Stimulated activated CD8-positive, alpha-beta memory T cell treated with anti-CD3 and anti-CD28 coated beads, Interleukin-7, amount 100 ng/mL, for 24 hours (primary cell): ENCODE measurements at places on chromosomes 12 and 14.

DNA sequence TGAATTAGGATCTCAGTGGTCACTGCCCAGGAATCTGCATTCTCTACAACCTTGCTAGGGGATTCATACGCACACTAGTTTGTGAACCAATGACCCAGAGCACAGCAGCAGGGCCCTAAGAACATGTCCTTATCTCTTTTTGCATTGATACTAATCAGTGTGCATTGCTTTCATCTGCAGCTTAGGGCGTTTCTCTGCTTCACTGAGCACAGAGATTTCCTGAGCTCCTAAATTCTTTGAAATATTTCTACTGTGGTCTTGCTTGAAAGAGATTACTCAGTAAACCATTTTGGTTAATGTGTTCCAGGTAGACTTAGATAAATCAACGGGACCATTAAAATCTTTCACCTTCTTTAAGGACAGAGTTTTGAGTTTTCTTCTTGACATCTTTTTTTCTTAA is 351.3 kb upstream of the KITLG start:
- no peak for DNase-seq

- no peak for DNase-seq
These were observed 795 bp downstream of the LMBR1L start for GRCh38 chr12:49109641-49110463.

GRCh38 chr14:29810682-29811081 is 117.0 kb downstream of the PRKD1 start:
- no peak for DNase-seq

GRCh38 chr14:42459171-42459685 is 852.6 kb downstream of the LRFN5 start:
- no peak for DNase-seq

DNA sequence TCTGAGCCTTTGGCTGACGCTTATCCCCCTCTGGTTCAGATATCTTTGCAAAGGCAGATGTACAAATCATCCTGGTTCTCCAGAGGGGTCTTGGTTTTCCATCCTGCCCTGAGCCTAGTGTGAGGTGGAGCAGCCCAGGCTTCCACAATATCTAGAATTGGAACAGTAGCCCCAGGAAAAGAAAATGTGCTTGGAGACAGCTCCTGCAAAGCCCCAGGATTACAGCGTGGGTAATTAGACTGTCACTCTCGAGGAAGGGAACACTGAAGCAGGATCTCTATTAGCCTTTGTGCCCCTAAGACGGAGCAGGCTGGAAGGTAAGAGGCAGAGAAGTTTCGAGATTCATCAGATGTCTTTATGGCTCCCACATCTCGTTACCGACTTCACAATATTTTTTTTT is 59.4 kb downstream of the TMEM132C start:
- no peak for DNase-seq

- no peak for DNase-seq
These were observed 1.1 kb downstream of the KITLG start for GRCh38 chr12:88579161-88579517.

- no peak for DNase-seq
These were observed 3.1 kb upstream of the BRF1 start for GRCh38 chr14:105303949-105304348.

DNA sequence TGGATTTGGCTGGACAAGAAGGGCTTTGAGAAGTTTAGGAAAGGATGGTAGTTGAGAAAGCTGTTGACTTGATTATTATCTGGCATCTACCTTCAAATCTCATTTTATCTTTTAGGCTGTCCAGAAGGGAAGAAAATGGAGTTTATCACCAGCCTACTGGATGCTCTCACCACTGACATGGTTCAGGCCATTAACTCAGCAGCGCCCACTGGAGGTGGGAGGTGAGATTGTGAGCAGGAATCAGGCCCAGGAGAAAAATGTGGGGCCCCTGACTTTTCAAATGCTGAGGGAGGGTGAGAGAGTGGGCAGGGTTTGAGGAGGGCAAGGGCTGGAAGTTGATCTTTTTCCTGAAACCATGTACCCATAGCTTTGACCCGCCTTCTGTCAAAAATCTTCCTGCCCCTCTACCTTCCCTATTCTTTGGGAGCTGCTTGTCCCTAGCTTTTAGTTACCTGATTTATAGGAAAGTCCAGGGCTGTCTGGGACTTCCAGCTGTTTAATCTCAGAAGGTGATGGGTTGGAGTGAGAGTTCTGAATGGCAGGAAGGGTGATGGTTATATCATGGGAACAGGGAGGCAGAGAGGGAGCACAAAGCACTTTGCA is 134.2 kb downstream of the SMOC1 start:
- DNase-seq = no peak

DNA sequence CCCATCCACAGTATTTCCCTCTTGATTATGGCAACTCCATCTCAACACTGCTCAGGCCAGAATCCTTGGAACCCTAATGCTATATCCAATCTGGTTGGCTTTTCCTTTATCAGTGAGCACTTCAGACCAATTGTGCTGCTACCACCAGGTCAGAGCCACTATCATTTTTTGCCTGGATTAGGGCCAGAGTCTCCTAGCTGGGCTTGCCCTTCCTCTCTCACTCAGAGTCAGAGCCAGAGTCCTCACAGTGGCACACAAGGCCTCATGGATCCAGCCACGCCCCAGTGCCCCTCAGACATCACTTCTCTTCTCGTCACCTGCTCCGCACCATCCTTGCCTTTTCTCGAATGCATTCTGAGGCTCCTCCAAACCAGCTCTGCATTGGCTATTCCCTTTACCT is 211.1 kb downstream of the ANO6 start:
- DNase-seq = no peak

- DNase-seq = no peak
These were observed at the start of gene SLC8A3 for GRCh38 chr14:70188659-70189455. Gene SLC8A3 (minus strand): TSS chr14:70188951. CDS start chr14:70168422, 20,529 bp downstream.

DNA sequence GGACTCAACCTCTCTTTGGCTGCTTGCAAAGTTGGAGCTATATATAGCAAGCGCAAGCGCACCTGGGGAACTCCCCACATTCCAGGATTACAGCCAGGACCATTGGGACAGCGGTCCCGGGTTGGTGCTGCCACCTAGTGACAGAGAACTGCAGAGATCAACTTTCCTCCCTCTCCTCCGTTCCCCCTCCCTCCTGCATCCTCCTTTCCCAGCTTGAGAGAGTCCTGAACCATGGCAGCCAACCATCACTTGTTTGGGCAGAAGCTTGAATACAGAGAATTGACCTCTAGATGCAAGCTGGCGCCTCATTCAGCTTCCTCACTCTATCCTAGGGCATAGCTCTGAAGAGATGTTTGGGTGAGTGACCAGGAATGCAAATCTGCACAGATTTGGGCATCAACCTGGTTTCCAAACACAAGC is 17.4 kb upstream of the FLVCR2 start:
- DNase-seq = peak; percentile 18

DNA sequence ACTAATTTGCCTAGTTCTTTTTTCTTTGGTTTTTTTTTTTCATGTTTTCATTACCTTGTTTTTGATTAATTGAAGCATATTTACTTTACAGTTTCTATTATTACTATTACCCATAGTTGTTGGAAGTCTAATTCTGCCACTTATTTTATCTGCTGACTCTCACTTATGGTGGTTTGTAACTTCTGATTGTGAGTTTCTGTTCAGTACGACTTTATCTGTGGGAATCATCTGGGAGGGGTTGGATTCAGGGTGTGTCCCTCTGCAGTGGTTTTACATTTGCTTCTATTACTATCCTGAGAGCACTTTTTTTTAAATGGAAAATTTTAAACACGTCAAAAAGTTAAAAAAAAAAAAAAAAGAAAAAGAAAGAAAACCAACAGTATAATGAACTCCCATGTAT is 26.4 kb upstream of the SOS2 start:
- DNase-seq = no peak

DNA sequence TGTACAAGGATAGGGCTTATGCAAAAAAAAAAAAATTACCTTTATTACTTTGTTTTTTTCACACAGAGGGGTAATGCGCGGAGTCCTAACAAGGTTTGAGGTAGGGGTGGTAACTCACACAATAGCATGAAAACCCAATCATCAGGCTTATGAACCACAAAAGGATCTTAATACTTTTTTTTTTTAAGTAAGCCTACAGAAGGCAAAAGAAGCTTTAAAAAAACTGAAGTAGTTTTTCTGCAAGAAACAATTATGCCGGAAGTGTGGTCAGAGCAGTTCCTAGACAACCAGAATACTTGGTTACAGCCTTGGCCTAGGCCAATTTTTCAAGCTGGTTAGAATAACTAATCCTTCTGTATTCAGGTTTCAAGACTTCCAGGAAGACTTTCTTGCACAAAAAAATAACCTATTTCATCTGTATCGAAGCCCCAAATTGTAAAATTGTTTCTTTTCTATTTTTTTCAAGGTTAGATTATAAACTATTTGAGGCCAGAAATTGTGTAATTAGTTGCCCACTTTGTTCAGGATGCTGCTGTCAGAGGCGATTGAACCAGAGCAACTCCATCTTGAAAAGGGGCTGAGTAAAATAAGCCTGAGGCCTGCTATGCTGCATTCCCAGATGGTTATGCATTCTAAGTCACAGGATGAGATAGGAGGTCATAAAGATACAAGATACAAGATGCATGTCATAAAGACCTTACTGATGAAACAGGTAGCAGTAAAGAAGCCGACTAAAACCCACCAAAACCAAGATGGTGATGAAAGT is 1.8 kb upstream of the GNS start:
- DNase-seq = no peak

DNA sequence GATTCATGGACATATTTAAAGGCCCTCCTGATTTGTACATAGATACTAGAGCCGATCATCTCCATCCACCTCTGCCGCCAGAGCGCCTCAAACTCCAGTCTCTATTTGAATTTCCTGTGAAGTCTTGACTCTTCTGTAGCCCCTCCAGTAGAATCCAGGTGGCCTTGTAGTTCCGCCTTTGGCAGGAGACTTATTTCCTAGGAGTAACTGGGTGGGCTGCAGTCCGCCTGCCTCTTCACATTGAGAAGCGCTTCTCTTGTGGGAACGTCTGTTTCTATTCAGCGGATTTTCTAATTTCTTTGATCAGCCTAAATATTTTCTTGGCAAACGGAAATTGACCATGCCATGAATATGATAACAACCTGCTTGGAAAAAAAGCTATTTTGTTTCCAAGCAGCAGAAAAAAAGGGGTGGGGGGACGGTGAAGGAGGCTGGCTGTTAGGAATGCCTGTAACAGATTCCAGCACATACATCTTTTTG is 9.0 kb upstream of the SIX1 start:
- DNase-seq = no peak

- no peak for DNase-seq
These were observed 844.0 kb upstream of the LRFN5 start for GRCh38 chr14:40762685-40763084.

GRCh38 chr14:68507544-68508081 is 285.3 kb downstream of the ZFP36L1 start:
- DNase-seq = no peak
